CD8-positive, alpha-beta memory T cell (primary cell): ENCODE measurements at places on chromosomes 3 and 15. TPM values are rescaled to one million over a fixed set of nuclear protein-coding genes. Genes with fewer than 3 reads are reported as not detected.

B3GNT5 gene
- total RNA-seq = 10.0 TPM

LHFPL4 gene
- not detected for total RNA-seq

EFHB gene
- total RNA-seq = 0.39 TPM

SUMF1 gene
- total RNA-seq = 13.0 TPM

CMC1 gene
- total RNA-seq = 50.1 TPM

SERINC4 gene
- total RNA-seq = 0.26 TPM

DNA sequence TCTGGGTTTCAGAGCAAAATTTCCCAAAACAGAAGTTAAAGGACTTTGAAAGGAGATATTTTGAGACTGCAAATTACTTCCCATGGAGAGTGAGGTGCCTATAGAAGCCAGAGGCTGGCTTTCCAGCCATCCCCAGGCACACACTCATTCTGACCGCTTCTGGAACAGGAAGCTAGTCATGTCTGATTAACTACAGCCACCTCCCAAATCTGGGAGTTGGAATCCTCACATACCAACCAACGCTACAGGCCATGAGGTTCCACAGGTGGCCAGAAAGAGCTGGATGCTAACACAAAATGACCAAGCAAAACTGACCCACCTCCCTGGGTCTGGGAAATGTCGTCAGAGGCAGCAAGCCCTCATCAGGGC, 87.2 kb downstream of the SNRK start:
- peaks cover 23% of the 10 kb centered on the region for H3K4me1 ChIP-seq
- H3K36me3 ChIP-seq = no peaks in the 10 kb centered on the region
- no peak for DNase-seq
- no peak overlapping the region for H3K4me3 ChIP-seq

DNA sequence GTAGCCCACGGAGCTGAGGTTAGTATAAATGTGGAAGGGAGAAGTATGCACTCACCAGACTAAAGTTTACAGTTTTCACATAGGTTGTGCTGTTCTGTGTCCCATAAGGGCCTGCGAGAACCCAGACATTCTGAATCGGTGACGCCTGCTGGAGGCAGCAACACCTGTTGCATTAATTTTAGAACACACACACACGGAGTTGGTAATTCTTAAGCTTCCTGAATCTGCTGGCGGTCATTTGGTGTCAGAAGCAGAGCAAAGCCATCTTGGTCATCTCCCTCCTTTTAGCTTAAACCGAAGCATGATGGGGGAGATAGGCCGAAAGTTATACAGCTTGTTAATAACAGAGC, 41.1 kb upstream of the AP3B2 start:
- H3K27ac ChIP-seq = peak overlapping the region; percentile 74
- peak overlapping the region; percentile 69 for H3K4me3 ChIP-seq
- peaks cover 12% of the 10 kb centered on the region for H3K36me3 ChIP-seq
- no peaks in the 10 kb centered on the region for H3K27me3 ChIP-seq

GRCh38 chr15:44726136-44726535, 10.2 kb upstream of the TRIM69 start:
- no peak for DNase-seq
- H3K4me1 ChIP-seq = peaks cover 80% of the 10 kb centered on the region
- no peaks in the 10 kb centered on the region for H3K27me3 ChIP-seq
- no peaks in the 10 kb centered on the region for H3K36me3 ChIP-seq

DNA sequence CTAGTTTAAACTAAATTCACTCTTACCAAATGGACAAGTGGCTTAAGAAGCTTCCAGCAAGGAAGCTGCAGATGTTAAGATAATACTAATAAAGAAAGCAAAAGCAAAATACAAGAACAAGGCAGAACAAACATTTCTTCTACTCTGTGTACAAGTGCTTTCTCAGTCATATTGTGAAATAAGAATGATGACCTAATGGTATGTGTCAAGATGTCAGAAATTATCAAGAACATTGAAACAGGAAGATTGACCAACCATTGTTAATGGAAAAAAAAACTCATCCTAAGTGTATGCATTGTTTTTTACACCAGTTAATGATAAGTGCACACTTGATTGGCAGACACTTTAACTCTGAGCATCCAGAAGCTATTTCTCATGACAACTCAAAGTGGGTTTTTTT, 65.4 kb upstream of the P2RY1 start:
- H3K27ac ChIP-seq = no peak overlapping the region
- no peaks in the 10 kb centered on the region for H3K4me1 ChIP-seq
- H3K27me3 ChIP-seq = no peaks in the 10 kb centered on the region

- H3K4me1 ChIP-seq = no peaks in the 10 kb centered on the region
- H3K4me3 ChIP-seq = no peak overlapping the region
- no peak for DNase-seq
- H3K36me3 ChIP-seq = no peaks in the 10 kb centered on the region
Observed at GRCh38 chr3:140602781-140603180, 75.1 kb upstream of the TRIM42 start.

GRCh38 chr15:82183121-82184031, 79.2 kb downstream of the EFL1 start:
- no peaks in the 10 kb centered on the region for H3K27me3 ChIP-seq
- DNase-seq = no peak
- no peak overlapping the region for H3K27ac ChIP-seq
- H3K36me3 ChIP-seq = no peaks in the 10 kb centered on the region

GRCh38 chr3:58603606-58604005, 26.4 kb upstream of the FAM107A start:
- H3K36me3 ChIP-seq = no peaks in the 10 kb centered on the region
- no peaks in the 10 kb centered on the region for H3K27me3 ChIP-seq
- H3K4me3 ChIP-seq = no peak overlapping the region
- no peak overlapping the region for H3K27ac ChIP-seq
- no peaks in the 10 kb centered on the region for H3K4me1 ChIP-seq
- no peak for DNase-seq

DNA sequence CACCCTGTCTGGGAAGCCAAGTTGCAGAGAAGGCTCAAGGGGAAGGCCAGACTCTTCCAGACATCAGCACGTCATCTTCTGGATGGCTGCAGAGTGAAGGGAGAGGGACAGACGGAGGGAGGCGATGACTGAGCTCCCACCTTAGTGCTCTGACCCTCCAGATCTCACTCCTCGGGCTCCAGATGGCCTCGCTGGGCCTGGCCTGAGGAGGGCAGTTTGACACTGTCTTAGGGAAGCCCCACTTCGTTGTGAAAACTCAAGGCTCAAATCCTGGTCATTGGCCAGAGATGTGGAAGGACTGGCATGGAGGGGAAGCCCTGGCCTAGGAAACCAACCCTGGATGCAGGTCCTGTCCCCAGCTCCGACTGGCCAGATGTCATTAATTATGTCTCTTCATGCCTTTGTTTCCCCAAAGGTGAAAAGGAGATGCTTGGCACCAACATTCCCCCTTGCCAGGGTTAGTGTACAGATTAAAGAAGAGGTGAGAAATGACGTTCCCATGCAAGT, 70.4 kb downstream of the ADCY5 start:
- H3K27me3 ChIP-seq = no peaks in the 10 kb centered on the region
- H3K27ac ChIP-seq = no peak overlapping the region
- no peaks in the 10 kb centered on the region for H3K4me1 ChIP-seq
- H3K4me3 ChIP-seq = no peak overlapping the region
- no peaks in the 10 kb centered on the region for H3K36me3 ChIP-seq

GRCh38 chr3:31254483-31254882, 278.2 kb upstream of the STT3B start:
- H3K27me3 ChIP-seq = no peaks in the 10 kb centered on the region
- H3K27ac ChIP-seq = no peak overlapping the region
- DNase-seq = no peak

DNA sequence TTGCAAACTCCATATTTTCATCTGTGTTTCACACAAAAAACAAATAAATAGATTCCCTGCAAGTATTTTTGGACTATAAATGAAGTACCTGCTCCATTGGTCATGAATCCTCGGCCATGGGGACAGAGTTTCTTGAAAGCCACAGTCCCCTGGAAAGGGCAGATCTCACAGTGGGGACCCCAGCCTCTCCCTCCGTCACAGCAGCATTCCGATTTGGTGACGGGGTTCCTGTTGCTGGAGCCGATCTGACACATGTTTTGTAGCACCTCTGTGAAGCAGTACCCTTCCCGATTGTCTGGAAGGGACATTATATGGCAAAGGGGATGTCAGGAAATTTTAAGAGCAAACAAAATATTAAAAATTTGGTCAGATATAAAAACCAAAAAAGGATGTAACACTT, 96.2 kb downstream of the DUT start:
- H3K4me1 ChIP-seq = no peaks in the 10 kb centered on the region
- peaks cover 5% of the 10 kb centered on the region for H3K27me3 ChIP-seq

DNA sequence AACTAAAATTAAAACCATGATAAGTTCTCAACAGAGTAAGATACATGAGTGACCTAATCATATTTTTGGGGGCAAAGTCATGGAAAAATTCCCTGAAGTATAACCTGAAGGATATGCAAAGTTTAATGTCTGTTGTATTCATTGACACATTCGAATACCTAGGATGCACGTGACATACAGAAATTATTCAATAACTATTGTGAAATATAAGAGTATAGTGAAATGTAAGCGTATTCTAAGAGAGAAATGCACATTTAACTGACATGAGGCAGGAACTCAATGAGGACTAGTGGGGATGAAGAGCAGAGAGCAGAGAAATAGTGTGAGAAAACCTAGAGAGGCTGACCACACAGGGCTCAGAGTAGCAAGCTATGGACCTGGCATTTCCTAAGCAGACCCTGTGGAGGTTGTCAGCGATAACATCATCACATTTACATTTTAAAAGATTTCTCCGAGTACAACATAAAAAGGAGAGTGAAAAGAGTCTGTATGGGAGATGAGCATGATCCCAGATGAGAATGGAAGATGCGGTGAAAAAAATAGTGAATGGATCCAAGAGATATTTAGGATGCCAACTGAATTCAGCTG, 588.8 kb downstream of the MAGI1 start:
- no peak overlapping the region for H3K27ac ChIP-seq
- no peaks in the 10 kb centered on the region for H3K36me3 ChIP-seq
- DNase-seq = no peak
- H3K4me1 ChIP-seq = no peaks in the 10 kb centered on the region
- H3K27me3 ChIP-seq = no peaks in the 10 kb centered on the region

GRCh38 chr3:57675530-57675929, 17.3 kb downstream of the DENND6A start:
- no peaks in the 10 kb centered on the region for H3K27me3 ChIP-seq
- no peak overlapping the region for H3K4me3 ChIP-seq
- no peak for DNase-seq
- no peak overlapping the region for H3K27ac ChIP-seq

GRCh38 chr3:100893590-100893989, 99.6 kb downstream of the ABI3BP start:
- no peak for DNase-seq
- H3K4me1 ChIP-seq = no peaks in the 10 kb centered on the region
- no peaks in the 10 kb centered on the region for H3K36me3 ChIP-seq

DNA sequence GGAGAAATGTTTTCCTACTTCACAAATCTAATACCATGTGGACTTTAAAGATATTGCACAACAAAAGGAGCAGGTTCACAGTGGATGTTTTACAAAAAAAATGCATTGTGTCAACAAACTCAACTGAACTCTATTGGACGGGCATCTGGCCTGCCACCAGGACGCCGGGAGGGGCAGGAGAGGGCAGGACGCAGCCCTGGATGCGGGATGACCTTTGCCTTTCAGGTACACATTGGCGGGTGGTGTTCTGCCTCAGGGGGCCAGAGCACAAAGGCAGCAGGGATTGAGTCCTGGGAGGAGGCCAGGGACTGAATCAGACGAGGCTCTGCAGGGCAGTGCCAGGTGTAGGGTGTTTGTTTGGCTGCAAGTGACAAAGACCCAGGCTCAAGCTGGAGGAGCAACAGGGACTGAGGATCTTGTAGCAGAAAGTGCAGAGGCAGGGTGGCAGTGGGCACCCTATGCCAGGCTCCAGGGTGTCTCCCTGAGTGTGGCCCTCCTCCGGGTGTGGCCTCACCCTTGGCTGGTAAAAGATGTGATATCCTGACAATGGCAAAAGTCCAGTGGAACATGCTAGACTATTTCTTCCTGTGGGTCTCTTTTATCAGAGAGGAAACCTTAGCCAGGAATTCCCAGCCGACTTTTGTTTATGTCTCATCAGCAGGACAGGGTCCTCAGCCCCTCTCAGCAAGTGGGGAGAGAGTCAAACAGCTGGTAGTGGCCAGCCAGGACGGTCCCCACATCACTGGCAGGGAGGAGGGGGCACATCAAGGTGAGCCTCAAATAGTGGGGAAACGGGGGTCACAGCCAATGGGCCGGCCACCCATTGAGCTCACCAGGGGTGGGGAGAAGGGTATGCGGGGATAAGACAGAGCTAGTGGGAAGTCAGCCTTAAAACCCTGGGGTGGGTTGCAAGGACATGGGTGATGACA, 29.7 kb upstream of the KLF13 start:
- no peak overlapping the region for H3K4me3 ChIP-seq
- DNase-seq = no peak
- H3K36me3 ChIP-seq = no peaks in the 10 kb centered on the region
- no peaks in the 10 kb centered on the region for H3K4me1 ChIP-seq
- H3K27me3 ChIP-seq = no peaks in the 10 kb centered on the region

DNA sequence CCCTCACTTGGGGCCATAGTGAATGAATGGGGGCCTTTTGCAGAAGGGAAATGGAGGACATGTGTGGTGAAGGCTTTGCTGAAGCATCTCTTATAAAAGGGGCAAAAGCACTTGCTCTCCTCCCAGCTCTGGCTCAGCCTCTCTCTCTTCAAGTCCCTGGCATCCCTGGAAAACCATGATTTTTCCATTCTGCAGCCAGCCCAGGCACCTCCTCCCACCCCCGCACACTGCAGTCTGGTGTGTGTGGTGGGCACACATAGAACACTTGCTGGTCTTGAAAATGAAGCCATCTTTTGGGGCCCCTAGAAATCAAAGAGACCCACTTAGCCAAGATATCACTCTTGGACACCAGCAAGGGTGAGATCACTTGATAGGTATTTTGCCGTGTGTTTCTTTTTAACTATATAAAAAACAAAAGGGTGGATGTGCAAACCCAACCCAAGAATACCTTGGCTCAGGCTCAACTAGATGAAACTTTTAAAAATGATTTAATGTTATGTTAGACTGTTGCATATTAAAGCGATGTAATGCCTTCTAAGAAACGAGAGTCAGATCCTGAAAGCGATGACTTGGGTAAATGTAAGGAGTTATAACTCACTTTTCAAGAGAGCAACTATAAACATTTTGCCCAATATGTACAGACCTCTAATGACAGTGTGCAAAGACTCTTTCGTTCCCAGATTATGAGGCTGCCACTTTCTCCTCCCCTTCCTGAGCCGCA, 16.4 kb upstream of the ALDH1A3 start:
- no peak for DNase-seq
- H3K4me1 ChIP-seq = no peaks in the 10 kb centered on the region
- no peak overlapping the region for H3K27ac ChIP-seq

- H3K36me3 ChIP-seq = no peaks in the 10 kb centered on the region
- H3K27ac ChIP-seq = no peak overlapping the region
- no peak for DNase-seq
- no peak overlapping the region for H3K4me3 ChIP-seq
- no peaks in the 10 kb centered on the region for H3K27me3 ChIP-seq
- H3K4me1 ChIP-seq = no peaks in the 10 kb centered on the region
Observed at GRCh38 chr3:115864911-115865310, 241.6 kb downstream of the GAP43 start.

DNA sequence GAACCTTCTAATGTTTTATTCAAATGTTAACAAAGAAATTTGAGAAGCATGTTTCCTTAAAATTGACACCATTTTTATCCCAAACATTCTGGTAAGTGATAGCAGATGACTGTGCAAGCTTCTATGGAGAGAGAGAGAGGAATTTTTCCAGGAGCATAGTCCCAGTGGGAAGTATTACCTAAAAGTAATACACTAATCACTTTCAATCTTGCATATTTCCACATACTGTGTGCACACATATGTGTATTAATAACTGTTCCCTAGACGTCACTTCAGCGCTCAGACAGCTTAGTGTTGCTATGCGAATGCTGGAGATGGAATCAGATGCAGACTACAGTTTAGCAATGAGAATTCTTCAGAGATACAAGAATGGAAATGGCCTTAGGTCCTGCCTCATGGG, 424.3 kb upstream of the TPRG1 start:
- no peak for DNase-seq
- no peaks in the 10 kb centered on the region for H3K27me3 ChIP-seq
- H3K4me1 ChIP-seq = no peaks in the 10 kb centered on the region
- H3K4me3 ChIP-seq = no peak overlapping the region
- no peak overlapping the region for H3K27ac ChIP-seq
